ENCODE measurements at places on chromosomes 11 and 22. TPM values are rescaled to one million over a fixed set of nuclear protein-coding genes. Genes with fewer than 3 reads are reported as not detected.

Gene GLYATL1
- 0.13 TPM for total RNA-seq

Gene CRYAB
- 34.2 TPM for total RNA-seq

Gene DENND6B
- total RNA-seq: 3.3 TPM

Gene PHRF1
- total RNA-seq: 30.7 TPM

Gene GGTLC3
- total RNA-seq: not detected

Gene IL18
- 0.23 TPM for total RNA-seq

Gene VSIG2
- not detected for total RNA-seq

Gene SLC22A9
- total RNA-seq: not detected

Gene BUD13
- total RNA-seq: 7.7 TPM

Gene KRTAP5-6
- total RNA-seq: not detected

Gene RAC2
- total RNA-seq: 6.3 TPM

Gene ALX4
- not detected for total RNA-seq

Gene NOX4
- total RNA-seq: 0.85 TPM

Gene NF2
- 65.8 TPM for total RNA-seq

Gene TMEM80
- total RNA-seq: 7.4 TPM

Gene DDTL
- 0.76 TPM for total RNA-seq
